K562 (cell line): ENCODE measurements at places on chromosomes 2 and 18.

DNA sequence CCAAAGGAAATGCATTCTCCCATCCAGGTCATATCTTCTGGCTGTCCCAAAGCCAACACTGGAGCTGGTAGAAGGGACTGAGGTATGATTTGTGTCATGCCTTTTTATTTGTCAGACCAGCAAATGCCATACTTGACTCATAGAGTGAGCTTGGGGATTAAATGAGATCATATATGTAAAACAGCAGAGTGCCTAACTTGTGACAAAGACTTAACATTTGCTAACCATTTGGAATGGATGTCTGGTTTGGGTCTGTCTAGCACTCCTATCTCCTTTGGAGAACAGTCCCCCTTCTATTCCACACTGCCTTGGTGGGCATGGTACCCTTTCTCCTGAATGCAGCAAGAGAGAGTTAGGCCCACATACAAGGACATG lies 128.5 kb upstream of the LGALSL start:
- no peak for DNase-seq

GRCh38 chr18:61893309-61893970 lies 633 bp upstream of the RNF152 start:
- DNase-seq, result peak; percentile 40

- DNase-seq, result peak; percentile 31
These were observed 24.2 kb upstream of the CASP8 start for GRCh38 chr2:201235860-201236811.

GRCh38 chr18:3279201-3280185 lies 17.6 kb downstream of the MYL12B start:
- DNase-seq, result peak; percentile 29

DNA sequence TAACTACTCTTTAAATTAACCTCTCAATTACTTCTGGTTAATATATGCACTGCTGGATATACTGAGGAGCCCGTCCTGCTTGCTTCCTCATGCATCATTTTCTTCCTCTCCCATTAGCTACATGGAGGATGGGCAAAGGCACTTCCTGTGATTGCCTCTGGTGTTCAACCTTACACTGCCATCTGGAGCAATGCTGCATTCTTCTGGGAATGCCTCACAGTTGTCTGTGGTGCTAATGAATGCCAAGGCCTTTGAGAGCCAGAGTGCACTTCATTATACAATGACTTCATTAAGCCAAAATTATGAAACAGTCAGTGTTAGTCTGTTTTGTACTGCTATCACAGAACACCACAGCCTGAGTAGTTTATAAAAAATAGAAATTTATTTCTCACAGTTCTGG lies 134.8 kb upstream of the DOCK10 start:
- DNase-seq, result no peak

DNA sequence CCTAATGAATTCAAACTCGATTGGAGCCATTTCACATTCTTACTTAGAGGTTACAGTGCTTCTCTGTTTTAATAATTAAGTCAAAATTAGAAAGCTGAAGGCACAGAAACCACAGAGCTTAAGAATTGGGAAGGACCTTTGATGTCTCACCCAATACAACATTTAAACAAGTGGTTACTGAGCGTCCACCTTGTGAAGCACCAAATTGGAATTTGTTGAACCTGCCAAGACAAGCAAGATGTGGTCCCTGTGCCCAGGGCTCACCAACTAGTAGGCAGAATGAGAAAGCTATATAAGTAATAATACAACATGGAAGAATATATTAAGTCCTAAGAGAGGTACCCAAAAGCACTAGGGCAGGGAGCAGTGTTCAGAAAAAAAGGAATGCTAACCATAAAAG lies 64.5 kb upstream of the NPAS2 start:
- DNase-seq, result no peak

- DNase-seq, result no peak
These were observed 72.9 kb downstream of the QPCT start for GRCh38 chr2:37417321-37417720.

DNA sequence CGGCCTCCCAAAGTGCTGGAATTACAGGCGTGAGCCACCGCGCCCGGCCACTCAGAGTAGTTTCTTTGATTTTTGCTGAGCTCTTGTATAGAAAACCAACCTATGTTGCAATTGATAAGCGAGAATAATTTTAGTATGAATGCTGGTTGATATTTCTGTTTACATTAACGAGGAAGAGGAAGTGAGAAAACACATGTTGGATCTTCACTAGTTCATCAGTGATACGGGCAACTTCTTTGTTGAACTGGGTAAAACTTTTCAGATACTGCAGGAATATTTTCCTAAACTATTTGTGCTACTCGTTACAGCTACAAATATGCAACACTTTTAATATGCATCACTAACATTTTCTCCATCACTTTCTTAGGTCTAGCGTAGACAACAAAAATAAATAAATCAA lies 67.9 kb upstream of the SLC25A52 start:
- DNase-seq, result no peak

DNA sequence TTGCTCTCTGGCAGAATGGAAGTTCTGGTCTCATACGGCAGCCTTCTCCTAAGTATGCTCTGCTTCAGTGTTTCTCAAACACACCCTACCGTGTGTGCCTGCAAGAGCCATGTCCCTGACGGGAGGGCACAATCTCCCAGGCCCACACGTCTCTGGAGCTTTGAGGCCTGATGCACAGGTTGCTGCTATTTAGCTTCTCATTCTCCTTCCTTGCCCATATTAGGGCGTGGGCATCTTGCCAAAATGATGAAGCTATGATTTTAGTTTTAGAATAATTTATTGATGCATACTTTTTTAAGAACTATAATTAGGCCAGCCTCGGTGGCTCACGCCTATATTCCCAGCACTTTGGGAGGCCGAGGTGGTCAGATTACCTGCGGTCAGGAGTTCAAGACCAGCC lies 107.9 kb downstream of the RNF144A start:
- no peak for DNase-seq

- no peak for DNase-seq
These were observed 67.2 kb downstream of the FAM124B start for GRCh38 chr2:224334726-224335125.

DNA sequence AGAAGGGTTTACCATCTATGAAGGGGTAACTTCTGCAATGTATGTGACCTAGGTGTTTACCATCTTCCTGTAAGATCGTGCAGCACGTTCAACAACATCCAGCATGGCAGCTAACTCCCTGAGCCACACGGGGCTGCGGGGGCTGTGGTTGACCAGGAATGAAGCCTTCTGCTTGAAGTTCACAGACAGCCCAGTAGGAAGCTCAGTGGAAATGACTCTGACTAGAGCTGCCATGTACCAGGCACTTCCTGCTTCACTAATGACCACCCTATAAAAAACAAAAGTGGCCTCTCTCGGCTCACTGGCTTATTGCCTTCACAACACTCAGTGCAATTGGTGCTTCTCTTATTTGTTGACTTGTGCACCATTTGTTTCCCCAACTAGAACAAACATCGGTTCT lies 99.7 kb upstream of the SMAD7 start:
- no peak for DNase-seq

- DNase-seq, result no peak
These were observed 423.5 kb upstream of the SLC14A2 start for GRCh38 chr18:45191795-45192194.

GRCh38 chr2:157443795-157444640 lies at the start of gene CYTIP:
Gene CYTIP, minus strand, starts transcription at chr2:157444089. Its CDS starts 69 bp downstream, at chr2:157444020.
- DNase-seq, result peak; percentile 8

- no peak for DNase-seq
These were observed 164.7 kb downstream of the AGAP1 start for GRCh38 chr2:235658351-235659174.

DNA sequence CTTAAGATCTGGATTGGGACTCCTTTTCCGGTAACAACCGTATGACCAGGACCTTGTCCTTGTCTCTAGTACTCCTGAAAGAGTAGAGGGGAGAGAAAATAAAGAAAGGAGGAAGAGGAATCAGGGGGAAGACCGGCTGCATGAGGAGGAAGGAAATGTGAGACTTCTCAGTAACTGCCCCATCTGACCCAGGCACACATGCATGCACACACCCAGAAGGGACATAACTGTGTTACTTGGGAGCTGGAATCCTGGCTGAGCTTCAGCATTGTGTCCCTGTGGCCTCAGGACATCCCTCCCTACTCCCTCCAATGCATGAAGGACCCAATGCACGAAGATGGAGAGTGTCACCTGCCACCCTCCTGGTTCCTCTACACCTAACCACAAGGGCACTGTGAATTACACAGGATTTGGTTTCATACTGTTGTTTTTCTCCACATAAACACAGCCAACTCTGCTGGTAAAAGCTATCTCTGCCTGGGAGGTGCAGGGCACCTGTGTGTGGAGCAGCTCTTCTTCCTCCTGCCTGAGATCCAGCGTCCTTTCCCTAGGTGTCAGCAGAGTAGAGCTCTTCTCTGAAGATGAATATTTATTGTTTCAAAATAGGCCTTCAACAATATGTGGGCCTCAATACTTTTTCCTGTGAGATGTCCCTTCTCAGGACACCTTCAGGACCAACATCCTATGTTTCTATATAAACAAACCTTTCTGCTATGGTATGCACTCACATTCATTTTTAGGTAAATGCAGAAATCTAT lies 574.1 kb upstream of the ID2 start:
- DNase-seq, result no peak

- no peak for DNase-seq
These were observed 1348.0 kb upstream of the TMEFF2 start for GRCh38 chr2:193542762-193543161.

GRCh38 chr2:44168681-44169154 lies at the start of gene PPM1B:
Gene PPM1B, plus strand, starts transcription at chr2:44168875. Its CDS starts 32,325 bp downstream, at chr2:44201200.
- peak; percentile 97 for DNase-seq

DNA sequence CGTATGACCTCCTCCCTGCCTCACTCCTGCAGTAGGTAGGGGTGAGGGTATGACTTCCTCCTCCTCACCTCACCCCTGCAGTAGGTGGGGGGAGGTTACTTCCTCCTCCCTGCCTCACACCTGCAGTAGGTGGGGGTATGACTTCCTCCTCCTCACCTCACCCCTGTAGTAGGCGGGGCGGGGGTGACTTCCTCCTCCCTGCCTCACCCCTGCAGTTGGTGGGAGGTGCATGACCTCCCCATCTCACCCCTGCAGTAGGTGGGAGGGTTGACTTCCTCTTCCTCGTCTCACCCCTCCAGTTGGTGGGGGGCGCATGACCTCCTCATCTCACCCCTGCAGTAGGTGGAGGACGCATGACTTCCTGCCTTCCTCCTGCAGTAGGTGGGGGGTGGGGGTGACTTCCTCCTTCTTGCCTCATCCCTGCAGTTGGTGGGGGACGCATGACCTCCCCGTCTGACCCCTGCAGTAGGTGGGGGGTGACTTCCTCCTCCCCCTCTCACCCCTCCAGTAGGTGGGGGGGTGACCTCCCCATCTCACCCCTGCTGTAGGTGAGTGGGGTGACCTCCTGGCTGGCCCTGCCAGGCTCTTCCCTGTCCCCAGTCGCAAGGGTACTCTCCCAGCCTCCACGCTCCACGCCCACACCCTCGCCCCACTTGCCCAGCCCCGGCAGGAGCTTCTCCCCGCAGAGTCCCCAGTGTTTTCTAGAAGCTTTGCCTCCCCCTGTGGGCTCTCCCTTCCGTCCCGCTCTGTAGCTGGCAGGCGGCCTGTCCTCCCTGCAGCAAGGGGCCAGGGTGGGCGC lies 39.3 kb downstream of the TSHZ1 start:
- peak; percentile 6 for DNase-seq

- DNase-seq, result no peak
These were observed 140.7 kb downstream of the LAMA1 start for GRCh38 chr18:6976935-6977334.

GRCh38 chr2:28095622-28096021 lies 205.1 kb downstream of the BABAM2 start:
- no peak for DNase-seq

GRCh38 chr2:147331790-147332419 lies 512.9 kb upstream of the ACVR2A start:
- DNase-seq, result no peak

DNA sequence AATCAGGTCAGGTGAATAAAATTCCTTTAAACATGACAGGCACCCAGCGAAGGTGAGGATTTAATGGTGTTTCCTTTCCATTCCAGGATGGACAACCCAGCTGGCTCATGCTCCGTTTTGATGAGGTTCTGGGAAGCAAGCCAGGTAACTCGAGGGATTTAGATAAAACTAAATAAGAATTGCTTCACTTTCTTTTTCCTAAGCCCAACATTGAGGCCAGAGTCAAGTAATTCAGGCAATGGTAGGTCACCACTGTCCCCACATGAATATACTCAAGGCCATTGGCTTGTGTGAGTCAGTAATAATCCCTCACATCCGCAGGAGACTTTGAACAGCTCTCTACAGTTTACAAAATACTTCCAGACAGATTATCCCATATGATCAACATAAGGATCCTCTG lies 16.2 kb upstream of the LRATD1 start:
- DNase-seq, result no peak

DNA sequence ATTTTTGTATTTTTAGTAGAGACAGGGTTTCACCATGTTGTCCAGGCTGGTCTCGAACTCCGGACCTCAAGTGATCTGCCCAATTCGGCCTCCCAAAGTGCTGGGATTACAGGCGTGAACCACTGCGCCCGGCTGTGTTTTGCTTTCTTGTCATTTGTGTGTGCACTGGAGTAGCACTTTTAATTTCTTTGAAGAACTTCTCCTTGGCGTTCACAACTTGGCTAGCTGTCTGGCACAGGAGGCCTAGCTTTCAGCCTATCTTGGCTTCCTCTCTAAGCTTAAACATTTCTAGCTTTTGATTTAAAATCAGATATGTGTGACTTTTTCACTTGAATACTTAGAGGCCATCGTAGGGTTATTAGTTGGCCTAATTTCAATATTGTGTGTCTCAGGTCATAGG lies 93.0 kb downstream of the COMMD1 start:
- no peak for DNase-seq

- DNase-seq, result no peak
These were observed 42.1 kb upstream of the ITSN2 start for GRCh38 chr2:24402242-24403097.

DNA sequence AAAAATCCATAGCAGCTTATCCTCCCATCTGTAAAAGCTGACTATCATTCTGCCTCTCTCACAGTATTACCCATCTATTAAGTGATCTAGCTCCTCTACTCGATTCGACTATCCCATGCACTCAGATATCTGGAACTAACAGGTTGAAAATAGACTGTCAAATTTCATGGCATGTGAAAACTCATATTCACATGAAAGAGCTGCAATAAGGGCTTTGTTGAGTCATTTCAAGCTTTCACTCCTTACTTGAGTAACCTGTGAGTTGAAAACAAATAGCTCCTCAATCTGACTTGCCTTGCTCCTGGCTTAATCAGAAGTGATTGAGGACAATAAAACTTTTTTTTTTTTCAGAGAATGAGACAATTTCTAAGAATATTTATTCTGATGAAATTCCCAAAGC lies 192.4 kb upstream of the ERBB4 start:
- DNase-seq, result no peak

DNA sequence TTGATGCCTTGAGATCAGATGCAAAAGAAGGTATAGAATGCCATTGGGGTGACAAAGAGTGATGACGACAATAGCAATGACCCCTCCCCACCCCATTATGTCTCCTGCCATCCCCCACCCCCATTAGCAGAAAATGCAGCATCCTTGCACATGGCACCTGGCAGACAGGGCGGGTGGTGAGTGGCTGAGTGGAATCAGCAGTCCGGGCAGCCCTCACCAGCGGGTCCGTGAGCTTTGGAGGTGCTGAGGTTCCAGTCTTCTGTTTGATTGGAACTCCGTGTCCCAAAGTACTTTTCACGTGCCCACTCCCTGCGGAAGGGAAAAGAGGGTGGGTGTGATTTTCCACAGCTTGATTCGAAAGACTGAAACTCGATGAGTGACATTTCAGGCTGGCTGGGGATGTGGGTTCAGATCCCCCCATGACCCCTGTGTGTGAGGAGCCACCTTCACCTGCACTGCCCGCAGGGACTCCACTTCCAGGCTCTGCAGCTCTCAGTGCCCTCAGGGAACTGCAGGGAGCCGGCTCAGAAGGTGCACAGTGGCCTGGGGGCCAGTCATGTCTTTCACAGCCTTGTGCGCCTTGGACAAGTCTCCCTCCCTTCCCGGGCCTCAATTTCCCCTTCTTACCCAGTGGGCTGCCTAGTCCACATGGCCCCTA lies 130.9 kb downstream of the GLI2 start:
- DNase-seq, result no peak
